Retinal pigment epithelial cell (primary cell): ENCODE measurements at places on chromosomes 11 and 22.
A peak's percentile ranks its signal among the peaks of the same experiment; 100 is the strongest.

GRCh38 chr11:104588446-104588845 lies 309.8 kb downstream of the CASP12 start:
- no peak for DNase-seq

DNA sequence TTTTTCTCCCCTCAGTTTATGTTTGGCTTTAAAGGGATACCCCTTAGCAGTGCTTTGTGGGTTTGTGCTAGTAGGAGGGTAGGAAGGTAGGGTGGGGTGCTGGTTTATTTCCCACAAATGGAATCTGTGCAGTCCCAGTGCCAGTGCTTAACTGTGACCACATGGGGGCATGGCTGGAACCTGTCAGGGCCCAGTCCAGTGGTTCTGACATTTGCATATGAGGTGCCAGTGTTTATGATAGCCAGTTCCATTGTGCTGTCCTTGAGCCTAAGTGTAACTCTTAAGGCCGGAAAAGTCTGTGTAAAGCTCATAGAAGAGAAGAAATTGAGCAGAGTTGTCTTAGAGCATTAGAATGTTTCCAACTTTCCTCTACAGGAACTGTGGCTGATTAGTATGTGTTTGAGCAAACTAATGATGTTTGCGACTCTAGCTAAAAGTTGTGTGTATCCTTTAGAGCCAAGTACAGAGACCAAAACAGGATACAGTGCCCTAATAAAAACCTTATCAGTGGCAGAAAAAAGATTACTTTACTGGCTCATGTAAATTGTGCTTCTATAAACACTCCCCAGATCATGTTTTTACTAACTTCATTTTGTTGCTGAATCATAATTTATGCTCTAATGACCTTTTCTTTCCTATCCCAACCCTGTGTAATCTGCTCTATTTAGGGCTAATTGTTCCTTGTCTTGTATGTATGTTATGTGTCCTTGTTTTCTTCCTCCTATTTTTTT lies 38.1 kb downstream of the DIXDC1 start:
- DNase-seq = no peak

DNA sequence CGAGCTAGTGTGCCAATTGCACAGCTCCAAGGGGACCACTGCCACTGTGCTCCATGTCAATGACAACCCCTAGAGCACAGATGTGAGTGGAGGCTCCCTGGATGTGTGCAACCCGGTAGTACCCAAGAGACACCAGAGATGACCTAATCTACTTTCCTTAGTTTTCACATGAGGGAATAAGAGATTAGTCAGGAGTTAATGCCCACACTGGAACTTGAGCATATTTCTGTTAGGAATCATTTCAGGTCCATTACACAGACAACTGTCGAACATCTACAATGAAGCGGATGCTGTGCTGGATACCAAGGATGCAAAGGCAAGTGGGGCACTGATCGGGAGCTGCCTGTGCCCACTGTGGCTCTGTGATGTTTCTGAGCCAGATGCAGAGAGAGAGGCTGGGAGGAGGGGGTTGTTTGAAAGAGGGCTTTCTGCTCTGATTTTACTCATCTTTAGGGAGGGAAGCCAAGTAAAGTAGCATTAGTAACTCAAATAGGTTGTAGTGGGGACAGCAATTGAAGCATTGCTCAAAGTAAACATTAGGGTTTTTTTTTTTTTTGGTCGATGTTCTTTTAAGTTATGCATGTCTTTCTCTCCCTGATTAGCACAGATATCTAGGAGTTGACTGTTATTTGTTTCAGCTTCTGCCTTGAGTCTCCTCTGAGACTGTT lies 82.5 kb upstream of the SORL1-AS1 start:
- no peak for DNase-seq

DNA sequence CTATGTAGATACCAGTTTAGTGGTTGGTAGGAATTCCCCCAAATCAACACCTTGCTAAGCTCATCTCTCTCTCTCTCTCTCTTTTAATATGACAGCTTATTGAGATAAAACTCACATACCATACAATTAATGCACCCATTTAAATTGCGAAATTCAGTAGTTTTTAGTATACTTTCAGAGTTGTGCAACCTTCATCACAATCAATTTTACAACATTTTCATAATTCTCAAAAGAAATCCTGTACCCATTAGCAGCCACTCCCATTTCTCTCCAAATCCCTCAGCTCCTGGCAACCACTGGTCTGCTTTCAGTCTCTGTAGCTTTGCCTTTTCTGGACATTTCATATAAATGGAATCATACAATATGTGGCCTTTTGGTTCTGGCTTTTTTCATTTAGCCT lies 13.3 kb downstream of the NNMT start:
- no peak for DNase-seq

- DNase-seq = peak; percentile 30
Observed at GRCh38 chr11:104487046-104487806, 323.3 kb upstream of the PDGFD start.

GRCh38 chr22:29946220-29946619 lies 63.2 kb downstream of the MTMR3 start:
- no peak for DNase-seq

DNA sequence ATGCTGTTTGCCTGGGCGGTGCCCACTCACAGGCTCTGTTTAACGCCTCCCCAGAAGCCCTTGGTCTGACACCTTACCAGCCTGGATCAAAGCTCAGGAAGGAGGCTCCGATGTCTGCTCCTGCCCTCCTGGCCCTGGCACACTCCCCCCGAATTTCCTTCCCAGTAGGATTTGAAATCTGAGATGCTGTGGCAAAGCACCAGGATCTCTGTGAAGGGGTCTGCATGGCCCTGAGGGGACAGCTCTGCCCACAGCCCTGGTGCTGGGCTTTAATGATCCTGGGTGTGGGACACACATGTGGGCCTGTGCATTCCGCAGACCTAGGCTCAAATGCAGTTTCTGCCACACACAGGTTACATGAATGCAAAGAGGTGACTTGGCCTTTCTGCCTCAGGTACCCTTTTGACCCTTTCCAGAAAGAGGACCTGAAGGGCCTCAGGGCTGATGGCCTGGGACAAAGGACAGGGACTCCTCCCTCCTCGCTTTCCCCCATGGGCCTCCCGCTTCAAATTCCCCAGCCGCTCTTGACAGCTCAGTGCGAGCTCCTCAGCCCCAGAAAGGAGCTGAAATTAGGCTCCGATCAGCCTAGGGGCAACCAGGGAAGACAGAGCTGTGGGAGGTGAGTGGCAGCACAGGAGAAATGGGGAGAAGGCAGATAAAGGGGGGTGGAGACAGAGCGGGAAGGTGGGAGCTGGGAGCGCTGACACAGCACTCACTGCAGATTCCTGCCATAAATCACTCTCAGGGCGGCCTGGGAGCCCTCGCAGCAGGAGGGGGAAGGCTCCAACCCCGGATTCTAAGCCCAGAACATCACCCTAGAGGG lies 41.3 kb downstream of the TRIM29 start:
- DNase-seq = no peak

DNA sequence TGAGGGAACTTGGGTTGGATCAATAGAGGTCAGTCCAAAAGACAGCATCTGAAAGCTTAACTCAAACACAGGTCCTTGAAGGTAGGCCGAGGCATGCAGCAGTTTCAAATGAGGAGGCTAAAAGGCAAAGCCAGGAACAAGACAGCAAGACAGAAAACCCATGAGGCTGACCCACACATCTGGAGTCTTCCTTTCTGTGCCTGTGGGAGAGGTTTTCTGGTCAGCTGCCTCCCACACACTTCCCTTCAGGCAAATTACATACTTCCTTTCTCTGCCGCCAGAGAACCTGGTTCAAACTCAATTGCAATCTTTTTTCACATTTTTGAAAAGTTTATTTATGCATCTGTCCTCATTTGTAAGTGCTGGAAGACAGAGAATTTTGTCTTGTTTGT lies 29.8 kb upstream of the CRTAM start:
- no peak for DNase-seq

DNA sequence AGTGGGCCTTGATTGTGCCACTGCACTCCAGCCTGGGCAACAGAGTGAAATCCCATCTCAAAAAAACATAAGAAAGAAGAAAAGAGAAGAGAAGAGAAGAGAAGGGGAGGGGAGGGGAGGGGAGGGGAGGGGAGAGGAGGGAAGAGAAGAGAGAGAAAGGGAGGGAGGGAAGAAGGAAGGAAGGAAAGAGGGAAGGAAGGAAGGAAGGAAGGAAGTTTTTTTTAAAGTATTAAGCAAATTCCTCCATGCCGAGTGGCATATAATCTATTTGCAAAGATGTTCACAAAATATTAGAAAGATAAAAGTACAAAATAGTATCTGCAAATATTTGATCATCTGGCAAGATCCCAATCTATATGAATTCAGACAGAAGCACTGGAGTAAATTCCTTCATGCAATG lies 10.5 kb upstream of the CFAP300 start:
- no peak for DNase-seq

DNA sequence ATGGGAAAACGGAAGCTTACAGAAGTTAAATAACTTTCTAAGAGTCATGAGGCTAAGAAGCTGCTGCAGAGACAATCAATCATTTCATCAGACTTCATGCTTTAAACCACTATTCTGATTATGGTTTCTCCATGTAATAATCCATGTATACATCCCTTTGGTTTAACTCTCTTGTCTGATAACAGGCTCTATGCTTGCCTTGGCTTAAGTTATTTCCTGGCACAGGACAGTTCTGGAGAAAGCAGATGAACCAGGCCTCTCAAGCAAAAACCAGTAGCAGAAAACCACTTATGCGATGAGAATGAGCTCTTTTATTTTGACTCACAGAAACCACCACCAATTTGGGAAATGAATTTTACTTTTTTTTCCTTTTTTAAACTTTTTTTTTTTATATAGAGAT lies 6.5 kb upstream of the PCF11 start:
- DNase-seq = no peak

DNA sequence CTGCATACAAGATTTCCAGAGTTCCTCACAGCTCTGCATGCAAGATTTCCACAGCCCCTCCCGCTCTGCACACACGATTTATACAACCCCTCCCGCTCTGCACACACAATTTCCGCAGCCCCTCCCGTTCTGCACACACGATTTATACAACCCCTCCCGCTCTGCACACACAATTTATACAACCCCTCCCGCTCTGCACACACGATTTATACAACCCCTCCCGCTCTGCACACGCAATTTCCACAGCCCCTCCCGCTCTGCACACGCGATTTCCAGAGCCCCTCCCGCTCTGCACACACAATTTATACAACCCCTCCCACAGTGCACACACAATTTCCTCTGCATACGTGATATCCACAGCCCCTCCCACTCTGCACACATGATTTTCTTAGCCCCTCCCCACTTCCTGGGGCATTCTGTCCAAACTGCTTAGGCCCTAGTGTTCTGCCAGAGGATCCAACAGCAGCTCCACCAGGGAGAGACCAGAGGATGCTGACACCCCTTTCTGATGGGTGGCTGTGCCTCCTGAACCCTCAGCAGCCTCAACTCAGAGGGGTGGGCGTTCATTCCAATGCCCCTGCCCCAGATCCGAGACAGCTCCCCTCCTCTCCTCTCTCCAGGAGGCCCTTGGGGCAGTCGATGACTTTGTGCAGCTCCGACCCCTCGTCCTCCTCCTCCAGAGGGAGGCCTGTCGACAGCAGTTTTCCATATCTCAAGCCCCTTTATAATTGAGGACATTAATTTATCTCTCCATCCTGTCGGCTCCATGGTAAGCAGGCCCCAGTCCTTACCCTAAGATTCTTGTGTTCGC lies 671.7 kb downstream of the BRD1 start:
- no peak for DNase-seq

GRCh38 chr11:95398437-95399112 lies 167.6 kb upstream of the SESN3 start:
- DNase-seq = no peak

GRCh38 chr22:23984430-23984829 lies 4.5 kb downstream of the GSTT2 start:
- no peak for DNase-seq

GRCh38 chr22:46795845-46796565 lies 33.6 kb downstream of the TBC1D22A start:
- DNase-seq = no peak

DNA sequence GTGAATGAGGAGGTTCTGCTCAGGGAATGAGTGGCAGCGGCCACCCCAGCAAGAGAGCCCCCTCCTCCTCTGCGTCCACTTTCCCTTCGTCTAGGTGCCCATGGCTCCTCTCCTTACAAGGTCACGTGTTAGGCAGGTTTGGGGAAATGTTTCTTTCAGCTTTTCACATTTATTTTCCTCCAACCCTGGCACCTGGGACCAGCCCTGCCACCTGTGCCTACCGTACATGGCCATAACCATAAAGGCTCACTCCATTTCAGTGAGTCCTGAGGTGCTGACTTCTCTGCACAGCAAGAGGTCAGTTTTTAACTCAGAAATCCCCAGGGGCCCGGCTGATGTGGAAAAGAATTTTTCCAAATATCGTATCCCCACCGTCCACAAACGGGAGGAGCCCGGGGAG lies 71.2 kb downstream of the FLI1 start:
- DNase-seq = no peak

DNA sequence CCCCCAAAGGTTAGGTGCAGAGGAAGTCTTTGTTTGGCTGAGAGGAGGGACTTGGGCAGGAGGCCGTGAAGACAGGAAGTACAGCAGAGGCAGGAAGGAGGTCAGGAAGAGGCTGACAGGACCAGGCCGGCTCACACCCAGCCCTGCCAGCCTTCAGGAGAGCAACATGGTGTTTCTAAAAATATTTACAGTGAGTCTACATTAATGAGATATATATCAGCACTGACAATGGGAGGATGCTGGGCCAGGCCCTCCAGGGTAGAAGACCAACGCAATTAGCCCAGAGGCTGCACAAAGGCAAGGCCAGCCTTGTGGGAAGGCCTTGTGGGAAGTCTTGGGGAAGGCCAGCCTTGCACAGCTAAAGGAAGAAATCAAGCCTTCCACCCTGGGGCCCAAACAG lies 7.9 kb upstream of the APLNR start:
- no peak for DNase-seq

DNA sequence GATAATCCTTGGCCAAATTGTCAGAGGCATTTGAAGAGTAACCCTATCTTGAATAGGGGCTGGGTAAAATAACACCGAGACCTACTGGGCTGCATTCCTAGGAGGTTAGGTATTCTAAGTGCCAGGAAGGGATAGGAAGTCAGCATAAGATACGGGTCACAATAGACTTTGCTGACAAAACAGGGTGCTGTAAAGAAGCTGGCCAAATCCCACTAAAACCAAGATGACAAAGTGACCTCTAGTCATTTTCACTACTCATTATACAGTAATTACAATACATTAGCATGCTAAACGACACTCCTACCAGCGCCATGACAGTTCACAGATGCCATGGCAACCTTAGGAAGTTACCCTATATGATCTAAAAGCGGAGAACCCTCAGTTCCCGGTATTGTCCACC lies 964 bp upstream of the REXO2 start:
- no peak for DNase-seq
